ENCODE measurements at places on chromosomes 6 and 20.

DNA sequence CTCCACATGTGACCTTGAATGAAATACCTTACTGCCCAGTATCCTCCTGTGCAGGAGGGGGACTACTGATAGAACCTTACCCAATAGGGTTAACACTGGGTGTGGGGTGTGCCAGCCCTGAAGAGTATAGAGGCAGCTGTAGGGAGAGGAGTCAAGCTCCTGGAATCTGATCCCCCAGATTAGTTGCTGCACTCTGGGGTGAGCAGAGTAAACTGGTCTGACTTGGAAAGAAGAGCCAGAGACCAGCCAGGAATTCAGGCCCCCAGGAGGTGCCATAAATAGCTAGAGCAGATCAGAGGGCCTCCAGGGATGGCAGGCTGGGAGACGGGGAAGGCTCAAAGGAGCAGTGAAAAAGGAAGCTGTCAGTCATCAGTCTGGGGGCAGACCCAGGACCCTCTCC lies 3.5 kb upstream of the APOBEC2 start:
- DNase-seq, result no peak

- no peak for DNase-seq
These were observed 40.2 kb upstream of the FAM50B start for GRCh38 chr6:3808759-3809514.

- DNase-seq, result peak; percentile 54
These were observed 31.5 kb downstream of the CFAP61 start for GRCh38 chr20:20083807-20084206.

GRCh38 chr6:158408552-158409130 lies 96.4 kb downstream of the TULP4 start:
- no peak for DNase-seq

DNA sequence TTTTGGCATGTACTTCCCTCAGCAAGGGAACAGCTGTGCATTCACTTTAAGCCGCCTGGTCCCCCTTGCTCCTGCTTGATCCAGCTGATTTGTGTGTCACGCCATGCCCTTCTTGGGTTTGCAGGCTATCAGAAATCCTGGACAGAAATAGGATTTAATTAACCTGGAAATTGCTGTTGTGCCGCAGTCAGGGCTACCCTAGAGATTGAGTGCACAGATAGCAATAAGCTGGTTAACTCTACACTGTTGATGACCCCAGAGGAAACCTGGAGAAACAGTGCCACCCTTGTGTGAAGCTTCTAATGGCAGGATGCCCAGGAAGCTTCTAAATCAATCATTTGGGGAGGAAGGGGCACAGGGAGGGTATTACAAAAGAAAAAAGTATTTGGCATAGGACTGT lies 199.0 kb downstream of the JARID2 start:
- no peak for DNase-seq

Measured in CD4-positive, alpha-beta T cell (primary cell).